Activated CD8-positive, alpha-beta T cell treated with anti-CD3 and anti-CD28 coated beads, Interleukin-2, amount 10 ng/mL, durations not matched to agents 7 days and 5 days (primary cell): ENCODE measurements at places on chromosomes 13 and 19.

- DNase-seq = peak; percentile 69
Measured at GRCh38 chr13:109784590-109785140, 1.7 kb downstream of the IRS2 start.

GRCh38 chr13:33806470-33807248 lies 11.3 kb upstream of the RFC3 start:
- no peak for DNase-seq

DNA sequence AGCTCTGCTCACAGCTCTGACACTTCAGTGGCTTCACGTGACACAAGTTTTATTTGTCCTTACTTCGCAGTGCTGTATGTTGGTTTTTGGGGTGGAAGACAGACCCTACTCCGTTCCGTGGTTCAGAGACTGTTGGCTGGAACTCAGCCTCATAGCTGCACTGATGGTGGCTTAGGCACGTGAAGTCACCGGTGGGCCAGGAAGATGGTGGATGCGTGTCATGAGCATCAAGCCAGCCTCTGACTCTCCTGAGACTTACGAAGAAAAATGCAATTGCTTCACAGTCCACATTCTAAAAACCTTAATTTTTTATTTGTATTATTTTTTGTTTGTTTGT lies 161.4 kb upstream of the SOX1 start:
- no peak for DNase-seq

DNA sequence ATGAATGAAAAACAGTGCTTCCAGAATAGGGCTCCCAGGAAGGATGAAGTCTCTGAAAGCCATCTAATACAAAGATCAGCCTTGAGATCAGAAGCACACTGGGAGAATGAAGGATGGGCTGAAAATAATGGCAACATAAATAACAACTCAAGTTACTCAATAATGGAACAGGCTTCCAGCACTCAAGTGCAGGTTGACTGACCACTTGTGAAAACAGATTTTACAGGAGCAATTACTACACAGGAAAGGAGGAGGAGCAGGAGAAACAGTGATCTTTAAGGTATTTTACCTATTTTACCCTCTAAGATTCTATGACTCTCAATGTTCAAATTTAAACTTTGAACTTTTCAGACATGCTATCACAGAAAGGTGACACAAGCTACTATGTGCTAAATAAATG lies 106.0 kb downstream of the USP12 start:
- DNase-seq = no peak

GRCh38 chr13:105346141-105346775 lies 1189.2 kb downstream of the EFNB2 start:
- DNase-seq = no peak

GRCh38 chr19:45097776-45098520 lies 5.0 kb downstream of the PPP1R37 start:
- no peak for DNase-seq

DNA sequence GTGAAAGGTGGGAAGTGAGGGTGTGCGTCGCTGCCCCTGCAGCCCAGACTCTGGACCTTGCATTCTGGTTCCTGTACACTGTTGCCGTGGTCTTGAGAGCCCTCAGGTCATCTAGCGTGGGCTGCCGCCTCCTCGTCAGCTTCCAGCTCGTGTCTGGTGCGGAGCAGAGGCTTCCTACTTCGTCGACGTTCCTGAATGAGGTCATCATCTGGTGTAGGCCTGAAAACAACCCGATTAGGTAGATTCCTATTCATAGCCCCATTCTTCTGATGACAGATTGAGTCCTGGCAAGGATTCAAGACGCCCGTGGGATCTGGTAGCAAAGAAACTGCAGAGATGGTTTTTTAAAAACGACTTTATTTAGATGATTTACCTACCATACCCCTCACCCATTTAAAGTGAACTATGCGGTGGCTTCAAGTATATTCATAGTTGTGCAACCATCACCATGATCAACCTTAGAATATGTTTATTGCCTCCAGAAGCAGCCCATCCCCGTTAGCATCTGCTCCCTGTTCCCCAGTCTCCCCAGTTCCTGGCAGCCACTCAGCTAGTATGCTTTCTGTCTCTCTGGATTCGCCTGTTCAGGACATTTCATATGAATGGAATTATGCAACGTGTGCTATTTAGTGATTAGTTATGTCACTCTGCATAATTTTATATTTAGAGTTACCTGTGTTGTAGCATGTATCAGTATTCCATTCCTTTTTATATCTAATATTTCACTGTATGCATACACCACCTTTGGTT lies 13.8 kb downstream of the NAXD start:
- DNase-seq = no peak

- DNase-seq = no peak
Measured at GRCh38 chr13:59982631-59983382, 180.9 kb downstream of the DIAPH3 start.

GRCh38 chr19:28468701-28469459 lies 744.1 kb downstream of the UQCRFS1 start:
- DNase-seq = peak; percentile 38

DNA sequence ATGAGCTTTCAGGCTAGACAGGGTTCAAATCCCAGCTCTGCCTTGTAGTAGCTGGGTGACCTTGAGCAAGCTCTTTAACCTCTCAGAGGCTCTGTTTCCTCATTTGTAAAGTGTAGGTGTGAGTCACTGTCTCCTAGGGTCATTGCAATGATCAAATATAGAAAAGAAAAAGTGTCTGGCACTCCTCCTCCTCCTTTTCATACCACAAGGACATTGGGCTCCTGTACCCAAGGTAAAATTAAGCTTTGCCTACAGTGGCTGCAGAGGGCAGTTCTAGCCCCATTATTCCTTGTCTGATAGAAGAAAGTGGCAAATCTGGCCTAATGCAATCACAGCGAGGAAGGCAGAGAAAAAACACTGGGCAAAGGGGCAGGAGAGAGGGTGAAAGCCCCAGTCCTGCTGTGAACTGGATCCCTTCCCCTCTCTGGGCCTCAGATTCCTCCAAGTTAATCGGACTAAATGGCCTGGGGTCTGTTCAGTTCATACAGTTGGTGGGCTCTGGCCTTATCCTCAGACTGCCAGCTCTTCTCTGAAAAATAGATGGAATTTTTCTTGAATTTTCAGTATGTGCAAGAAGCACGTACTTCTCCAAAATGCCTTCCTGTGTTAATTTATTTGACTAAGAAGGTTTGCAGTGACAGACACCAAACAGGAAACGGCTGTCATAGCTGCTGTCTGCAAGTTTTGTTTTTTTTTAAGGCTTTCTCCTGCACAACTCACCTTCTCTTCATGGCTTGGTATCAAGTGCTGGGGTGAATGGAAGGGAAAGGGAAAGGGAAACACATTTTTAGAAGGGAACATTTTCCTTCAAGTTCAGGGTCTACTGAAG lies 35.3 kb downstream of the RGCC start:
- DNase-seq = peak; percentile 44

GRCh38 chr19:20863176-20863575 lies 59.9 kb upstream of the ZNF85 start:
- no peak for DNase-seq

- no peak for DNase-seq
Measured at GRCh38 chr13:98549006-98549727, 27.7 kb downstream of the STK24 start.

DNA sequence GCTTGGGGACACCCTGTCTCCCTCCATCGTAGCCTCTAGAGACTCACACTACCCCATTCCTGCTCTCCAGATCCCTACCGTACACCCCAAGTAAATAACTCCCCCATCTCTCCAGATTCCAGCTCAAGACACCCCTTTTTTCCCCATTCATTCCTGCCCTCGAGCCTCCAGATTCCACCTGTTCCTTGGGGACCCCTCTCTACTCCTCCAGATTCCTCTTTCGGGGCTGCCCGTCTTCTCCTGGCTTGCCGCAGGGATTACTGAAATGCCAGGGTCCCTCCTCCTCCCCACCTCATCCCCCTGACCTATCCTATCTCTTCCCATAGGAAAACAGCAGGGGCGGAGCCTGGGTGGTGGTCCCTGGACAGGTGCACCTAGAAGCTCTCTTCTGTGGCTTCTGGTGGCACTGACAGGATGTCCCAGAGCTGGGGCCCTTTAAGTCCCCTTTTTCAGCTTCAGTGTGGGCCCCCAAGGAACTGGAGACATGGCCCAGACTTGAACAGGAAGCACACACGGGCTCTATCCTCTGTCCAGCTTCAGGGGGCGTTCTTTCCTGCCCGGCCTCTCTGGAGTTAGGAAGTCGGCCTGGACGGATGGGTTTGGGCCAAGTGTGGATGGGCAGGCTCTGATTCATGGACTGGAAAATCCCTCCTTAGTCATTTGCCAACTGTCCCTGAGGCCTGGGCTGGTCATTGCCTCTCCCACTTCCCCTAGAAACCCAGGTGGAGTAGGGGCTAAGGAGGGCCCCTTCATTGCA lies 1.2 kb downstream of the ZSWIM4 start:
- DNase-seq = peak; percentile 39

DNA sequence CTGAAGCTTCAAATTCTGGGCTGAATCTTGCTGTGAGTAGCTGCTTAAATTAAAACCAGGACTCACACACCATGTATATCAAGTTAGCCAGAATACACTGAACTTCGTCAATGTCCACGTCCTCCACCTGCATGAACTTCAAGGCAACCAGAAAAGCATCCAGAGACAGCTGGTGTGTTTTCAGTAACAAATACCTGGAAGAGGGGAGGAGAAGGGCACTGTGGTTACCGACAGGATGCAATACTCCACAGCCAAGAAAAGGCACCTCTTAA lies 20.4 kb downstream of the PROZ start:
- no peak for DNase-seq

DNA sequence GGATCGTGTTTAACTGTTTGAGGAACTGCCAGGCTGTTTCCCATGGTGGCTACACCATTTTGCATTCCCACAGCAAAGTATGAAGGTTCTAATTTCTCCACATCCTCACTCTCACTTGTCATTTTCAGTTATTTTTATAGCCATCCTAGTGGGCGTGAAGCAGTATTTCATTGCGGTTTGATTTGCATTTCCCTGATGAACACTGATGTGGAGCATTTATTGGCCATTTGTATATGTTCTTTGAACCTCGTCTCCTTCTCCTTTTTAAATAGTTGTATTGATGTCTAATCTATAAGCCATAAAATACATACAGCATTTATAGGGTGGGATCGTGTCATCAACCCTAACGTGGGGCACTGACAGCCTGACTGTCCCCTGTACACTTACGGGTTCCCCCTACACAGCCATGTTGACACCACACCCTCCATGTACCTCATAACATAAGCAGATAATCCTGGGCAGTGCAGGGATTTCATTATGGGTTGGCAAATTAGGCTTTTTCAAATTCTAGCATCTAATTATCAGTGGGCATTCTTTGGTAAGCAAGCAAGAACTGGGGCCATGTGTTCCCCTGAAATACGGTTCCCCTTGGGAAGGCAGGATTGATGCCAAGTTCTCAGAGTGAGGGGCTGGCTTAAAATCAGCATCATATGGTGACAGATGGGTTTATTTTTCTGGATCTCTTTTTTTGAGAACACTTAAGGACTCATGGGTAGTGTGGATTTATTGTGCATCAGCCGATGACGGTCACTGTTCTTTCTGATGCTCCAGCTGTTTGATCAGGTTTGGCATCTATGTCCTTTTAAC lies 11.6 kb upstream of the ZBTB45 start:
- no peak for DNase-seq

DNA sequence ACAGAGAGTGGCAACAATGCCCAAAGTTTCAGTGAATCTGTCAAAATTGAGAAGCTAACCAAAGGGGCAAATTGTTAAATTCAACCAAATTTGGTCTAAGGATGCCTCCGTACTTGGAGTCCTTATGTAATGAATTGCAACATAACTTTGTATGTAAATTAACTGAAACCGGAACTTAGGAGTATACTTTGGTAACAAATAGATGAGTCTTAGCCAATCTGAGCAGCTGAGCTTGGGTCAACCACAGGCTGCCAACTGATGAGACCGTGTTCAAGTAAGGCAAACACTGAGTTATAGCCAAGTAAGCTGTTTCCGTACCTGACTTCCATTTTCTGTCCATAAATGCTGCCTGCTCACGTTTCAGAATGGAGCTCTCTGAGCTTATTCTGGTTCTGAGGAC lies 5.3 kb downstream of the VWA8 start:
- no peak for DNase-seq

- DNase-seq = no peak
Measured at GRCh38 chr19:18913466-18913865, 5.7 kb downstream of the COPE start.

DNA sequence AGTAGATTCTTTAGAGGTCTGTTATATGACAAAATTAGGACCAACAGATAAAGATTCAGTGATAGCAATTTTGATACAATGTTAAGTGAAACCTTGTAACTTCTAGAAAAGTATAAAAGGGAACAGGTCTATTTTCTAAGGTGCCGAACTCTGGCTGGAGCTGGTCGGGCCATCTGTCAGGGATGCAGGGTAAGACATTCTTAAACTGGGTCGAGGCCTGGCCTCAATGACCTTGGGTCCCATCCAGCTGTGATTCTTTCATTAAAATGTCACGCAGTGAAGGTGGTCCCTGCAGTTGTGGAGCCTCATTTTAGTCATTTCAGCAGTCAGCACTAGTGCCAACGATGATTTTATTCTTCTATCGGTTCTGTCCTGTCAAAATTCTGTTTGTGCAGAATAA lies 271.9 kb upstream of the SPRY2 start:
- DNase-seq = no peak

GRCh38 chr13:39789451-39789850 lies 134.0 kb downstream of the COG6 start:
- no peak for DNase-seq

GRCh38 chr19:41195675-41196497 lies 2.9 kb downstream of the CYP2S1 start:
- DNase-seq = no peak

- peak; percentile 25 for DNase-seq
Measured at GRCh38 chr13:104810242-104810641, 1725.2 kb downstream of the EFNB2 start.

DNA sequence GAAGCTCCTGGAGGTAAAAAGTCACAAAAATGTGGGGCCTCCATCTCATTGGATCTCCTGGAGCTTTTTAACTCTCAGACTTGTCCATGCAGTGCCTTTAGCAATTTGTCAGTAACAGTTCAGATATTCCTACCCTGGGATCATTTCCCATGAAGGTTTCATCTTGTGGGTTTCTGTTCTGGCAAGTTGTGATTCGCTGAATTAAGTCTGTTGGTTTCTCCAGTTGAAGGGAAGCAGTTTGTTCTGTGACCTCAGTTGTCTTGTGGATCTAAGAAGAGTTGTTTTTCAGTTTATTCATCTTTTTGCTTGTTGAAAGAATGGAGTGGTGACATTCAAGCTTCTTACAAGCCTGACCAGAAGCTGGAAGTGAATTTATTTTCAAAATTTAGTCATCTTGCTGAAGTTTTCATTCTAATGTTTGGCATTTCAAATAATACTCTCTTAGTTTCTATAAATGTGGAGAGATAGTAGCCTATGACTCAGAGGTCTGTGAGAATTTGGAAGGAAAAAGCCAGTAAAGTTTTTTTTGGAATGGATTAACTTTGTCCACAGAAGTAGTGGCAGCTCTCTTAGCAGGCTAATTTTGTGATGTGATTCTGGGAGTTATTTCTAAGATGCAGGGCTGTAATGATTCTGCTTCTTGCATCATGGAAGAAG lies 120.1 kb upstream of the CSNK1A1L start:
- DNase-seq = no peak

DNA sequence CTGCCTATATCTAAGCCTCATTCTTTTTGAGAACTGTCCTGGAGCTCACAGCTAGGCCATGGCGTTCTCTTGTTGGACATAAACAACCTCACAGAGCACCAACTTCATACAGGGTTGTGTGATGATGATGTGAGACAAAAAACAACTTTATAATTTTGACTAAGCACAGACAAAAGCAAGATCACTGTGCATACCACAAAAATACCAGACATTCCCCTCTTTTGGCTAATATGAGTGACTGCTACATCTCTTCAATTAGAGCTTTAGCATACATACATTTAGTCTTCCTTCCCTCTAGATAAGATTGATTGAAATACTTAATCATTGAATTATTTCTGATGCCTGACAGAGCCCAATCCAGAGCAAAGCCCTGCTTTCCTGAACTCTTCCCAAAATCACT lies 8.3 kb downstream of the MAB21L1 start:
- no peak for DNase-seq
